A172 (cell line): ENCODE measurements at places on chromosomes 2 and 18. TPM values are rescaled to one million over a fixed set of nuclear protein-coding genes. Genes with fewer than 3 reads are reported as not detected.

SIX3 gene
- total RNA-seq = not detected in 2 replicates

GNAL gene
- total RNA-seq = 1.6 and 3.5 TPM in 2 replicates

RAB17 gene
- 1.6 and 4.1 TPM in 2 replicates for total RNA-seq

FSHR gene
- total RNA-seq = not detected in 2 replicates

UGT1A1 gene
- not detected in 2 replicates for total RNA-seq

COLEC11 gene
- total RNA-seq = 0.17 TPM in 1 of 2 replicates, not detected in the other

PRKAG3 gene
- not detected in 2 replicates for total RNA-seq

UGT1A4 gene
- not detected in 2 replicates for total RNA-seq

ALPP gene
- total RNA-seq = 0.84 and 2.1 TPM in 2 replicates

DNA sequence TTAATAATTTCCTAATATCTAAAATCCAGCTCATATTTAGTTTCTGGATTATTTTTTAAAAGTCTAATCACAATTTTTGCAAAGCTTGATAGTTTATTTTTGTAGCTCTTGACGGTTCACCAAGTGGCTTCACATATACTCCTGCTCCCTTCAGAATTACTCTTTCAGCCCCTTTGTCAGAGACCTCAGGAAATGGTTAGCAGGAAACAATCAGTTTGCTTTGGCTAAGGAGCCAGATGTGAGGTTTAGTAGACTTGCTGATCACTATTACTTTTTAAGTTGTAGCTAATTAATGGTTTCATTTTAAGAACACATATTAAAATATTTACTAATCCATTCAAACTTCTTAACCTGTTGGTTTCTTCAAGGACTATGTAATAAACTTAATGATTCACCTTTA lies 2.3 kb downstream of the RBBP8 start:
- no peak for DNase-seq

DNA sequence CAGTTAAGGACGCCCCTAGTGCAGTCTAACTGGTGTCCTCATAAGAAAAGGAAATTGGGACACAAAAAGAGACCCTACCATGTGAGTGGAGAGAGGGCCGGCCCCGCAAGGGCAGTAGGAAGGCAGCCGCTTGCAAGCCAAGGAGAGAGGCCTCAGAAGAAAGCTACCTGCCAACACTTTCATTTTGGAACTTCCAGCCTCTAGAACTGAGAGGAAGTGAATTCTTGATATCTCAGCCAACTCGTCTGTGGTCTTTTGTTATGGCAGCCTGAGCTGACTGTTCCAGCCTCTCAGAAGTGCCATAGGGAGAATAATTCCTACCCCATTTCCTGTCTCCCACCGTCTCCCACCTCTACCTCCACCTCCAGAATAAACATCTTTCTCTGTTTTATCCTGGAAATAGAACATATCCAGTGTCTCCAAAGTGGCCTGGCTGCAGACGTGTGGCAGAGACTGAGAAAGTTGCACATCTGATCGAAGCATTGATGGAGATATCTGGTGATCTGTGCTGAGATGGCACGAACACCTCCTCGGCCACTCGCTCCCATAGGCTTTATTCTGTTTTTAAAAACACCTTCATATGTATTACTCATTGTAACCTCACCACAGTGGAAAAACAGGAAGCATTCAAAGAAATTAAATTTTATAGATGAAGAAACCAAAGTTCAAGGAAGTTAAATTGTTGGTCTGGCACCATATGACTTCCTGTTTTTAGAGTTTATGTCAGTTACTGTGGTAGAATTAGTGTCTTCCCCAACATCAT lies 39.5 kb upstream of the MARCO start:
- no peak for DNase-seq

DNA sequence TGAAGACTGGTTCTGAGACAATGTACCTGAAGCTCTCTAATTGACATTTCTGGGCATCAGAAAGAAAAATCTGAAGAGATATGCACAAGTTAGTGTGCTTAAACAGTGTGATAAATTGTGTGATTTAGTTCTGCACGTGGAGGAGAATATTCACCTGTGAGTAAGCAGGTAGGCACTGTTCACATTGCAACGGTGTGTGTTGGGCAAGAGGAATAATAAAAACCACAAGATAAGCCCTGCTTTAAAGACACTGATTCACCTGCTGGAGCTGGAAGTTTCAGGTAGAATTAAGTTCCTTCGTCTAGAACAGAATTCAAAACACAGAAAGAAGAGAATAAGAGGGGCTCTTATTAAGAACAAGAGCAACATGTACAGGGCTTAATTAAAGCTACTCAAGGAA lies 864.3 kb upstream of the SOX11 start:
- DNase-seq = no peak

- DNase-seq = peak; percentile 62
Observed at GRCh38 chr2:238145851-238146250, 7.4 kb downstream of the KLHL30 start.

- no peak for DNase-seq
Observed at GRCh38 chr2:134333646-134334189, 79.8 kb downstream of the MGAT5 start.

DNA sequence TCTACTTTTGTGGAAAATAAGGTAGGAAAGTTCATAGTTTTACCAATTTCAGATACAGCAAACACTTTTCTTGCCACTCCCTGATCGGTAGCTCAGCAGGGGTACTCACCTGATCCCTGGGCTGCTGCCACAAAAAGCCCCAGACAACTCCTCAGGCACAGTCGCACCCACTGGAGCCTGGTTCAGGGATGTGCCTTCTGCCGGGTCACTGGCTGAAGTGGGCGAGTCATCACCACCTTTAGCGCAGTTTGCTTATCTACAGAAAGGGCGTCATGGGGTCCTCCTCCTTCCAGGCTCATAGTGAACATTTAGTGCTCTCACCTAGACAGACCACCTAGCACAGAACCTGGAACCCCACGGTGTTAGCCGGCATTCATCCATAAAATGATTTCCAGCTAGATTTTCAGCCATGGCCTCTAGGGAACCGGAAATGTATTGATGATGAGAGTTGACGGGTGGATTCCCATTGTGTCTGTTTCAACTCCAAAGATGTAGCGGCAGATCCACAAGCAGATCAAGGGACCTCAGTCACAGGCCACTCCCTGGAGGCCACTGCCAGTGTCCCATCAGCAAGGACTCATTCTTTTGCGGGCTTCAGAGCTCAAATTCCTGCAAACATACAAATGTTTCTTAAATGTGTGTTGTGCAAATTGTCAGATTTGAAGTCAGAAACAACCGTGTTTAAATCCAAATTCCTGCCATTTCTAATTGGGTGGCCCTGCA lies 408.4 kb upstream of the SALL3 start:
- DNase-seq = no peak

- no peak for DNase-seq
Observed at GRCh38 chr18:45978084-45978483, 11.0 kb upstream of the EPG5 start.

DNA sequence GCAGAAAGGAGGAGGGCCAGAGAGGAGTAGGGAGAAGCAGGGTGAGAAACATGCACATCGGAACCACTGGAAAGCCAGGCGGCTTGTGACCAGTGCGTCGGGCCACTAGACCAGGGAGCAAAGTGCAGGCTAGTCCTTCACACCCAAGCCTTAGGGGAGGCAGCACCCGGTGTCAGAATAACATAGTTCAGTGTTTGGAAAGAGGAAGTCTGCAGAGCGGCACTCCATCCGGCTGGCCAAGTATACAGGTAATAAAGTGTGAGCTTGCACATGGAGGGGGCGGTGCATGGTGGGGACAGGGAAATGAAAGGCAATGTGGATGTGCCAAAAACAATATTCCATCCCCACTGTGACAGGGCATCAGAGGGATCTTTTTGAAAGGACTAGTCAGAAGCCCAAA lies 69.7 kb downstream of the ZNF521 start:
- DNase-seq = no peak

GRCh38 chr18:13221869-13222855 lies 3.6 kb downstream of the LDLRAD4 start:
- DNase-seq = peak; percentile 66

GRCh38 chr2:151251012-151251411 lies 10.7 kb downstream of the RBM43 start:
- DNase-seq = no peak

GRCh38 chr2:53212576-53212975 lies 555.0 kb upstream of the CHAC2 start:
- no peak for DNase-seq

DNA sequence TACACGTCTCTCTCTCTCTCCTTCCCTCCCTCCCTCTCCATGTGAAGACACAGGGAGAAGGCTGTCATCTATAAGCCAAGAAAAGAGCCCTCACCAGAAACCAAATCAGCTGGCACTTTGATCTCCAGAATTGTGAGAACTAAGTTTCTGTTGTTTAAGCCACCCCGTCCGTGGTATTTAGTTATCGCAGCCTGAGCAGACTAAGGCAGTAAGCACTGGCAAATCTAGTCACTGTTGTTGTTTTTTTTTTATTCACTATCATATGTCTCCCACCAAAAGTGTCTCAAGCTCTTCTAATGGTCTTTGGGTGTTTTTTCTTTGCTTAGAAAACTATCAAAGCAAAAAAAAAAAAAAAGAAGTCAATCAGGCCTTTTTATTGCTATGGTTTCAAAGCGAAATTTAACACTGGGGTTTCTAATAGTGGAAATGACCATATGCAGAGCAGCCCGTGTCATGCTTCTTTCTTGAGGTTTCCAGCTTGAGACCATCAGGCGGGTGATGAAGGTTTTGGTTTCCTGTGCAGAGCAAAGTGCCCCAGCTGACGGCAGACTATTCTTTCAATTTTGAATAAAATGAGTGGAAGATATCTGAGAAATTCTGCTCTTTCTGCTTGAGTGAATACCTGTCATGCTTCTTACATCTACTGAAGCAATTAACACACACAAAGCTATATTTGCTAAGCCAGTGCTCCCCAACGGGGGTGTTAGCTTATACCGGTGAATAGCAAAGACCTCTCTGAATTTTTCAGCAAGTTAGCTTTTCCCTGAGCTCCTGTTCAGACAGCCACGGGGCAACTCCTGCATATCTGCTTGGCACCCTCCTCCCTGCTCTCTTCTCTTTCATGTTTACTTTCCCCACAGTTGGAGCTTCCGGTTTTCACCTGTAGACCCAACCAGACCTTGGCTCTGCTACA lies 394.1 kb upstream of the ATP5MC3 start:
- no peak for DNase-seq

DNA sequence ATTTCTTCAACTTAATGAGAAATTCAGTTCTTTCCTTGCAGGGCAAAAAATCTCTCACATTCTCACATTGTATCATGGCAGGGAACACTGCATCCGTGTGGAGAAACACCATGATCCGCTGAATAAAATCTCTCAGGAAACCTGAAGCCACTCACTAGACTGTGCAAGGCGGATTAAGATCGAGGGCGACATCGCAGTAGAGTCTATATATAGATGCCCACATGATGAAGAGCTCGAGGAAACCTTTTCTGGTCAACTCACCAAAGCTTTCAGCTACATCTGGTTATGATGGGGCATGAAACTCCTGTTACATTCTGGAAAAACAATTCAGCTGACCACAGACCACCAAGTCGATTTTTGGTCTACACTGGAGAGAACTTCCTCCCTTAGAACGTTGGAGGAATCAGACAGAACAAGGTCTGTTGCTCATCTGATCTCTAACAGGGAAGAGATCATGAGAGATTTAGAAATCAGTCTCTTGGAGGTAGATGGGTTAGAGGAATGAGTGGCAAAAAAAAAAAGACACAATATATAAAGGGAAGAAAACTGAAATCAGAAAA lies 162.9 kb upstream of the ZNF516 start:
- DNase-seq = no peak

DNA sequence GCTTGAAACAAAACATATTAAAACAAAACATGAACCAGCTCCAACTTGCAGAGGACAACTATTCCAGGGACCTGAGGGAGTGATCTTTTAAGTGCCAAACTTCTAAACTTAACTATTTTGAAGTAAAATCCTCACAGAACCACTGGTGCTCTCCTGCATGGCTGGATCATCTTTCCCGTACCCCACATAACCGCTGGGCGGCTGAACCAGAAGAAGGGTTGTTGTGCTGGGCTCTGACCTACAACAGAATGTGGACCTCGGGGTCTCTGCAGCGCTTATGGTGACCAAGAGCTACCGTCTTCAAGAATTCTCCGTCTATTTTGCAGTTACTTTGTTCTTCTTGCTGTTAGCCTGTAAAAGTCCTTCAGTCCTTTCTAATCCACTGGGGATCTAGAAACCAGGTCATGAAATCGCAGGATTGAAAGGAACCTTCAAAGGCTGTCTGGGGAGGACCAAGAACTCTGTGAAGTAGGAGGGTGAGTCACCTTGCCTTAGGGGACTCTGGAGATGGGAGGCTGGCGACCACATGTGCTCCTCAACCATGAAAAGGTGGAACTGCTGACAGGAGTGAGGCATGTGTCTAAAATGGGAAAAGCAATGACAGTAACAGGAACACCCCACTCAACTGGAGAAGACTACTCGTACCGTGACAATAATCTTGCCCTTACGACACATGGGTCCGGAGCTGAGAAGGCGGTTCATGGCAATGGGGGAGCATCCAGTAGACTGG lies 46.6 kb downstream of the HDLBP start:
- peak; percentile 13 for DNase-seq

- DNase-seq = peak; percentile 26
Observed at GRCh38 chr18:3012136-3013023, 564 bp downstream of the LPIN2 start.

GRCh38 chr2:222310747-222311318 lies 12.0 kb upstream of the PAX3 start:
- no peak for DNase-seq

DNA sequence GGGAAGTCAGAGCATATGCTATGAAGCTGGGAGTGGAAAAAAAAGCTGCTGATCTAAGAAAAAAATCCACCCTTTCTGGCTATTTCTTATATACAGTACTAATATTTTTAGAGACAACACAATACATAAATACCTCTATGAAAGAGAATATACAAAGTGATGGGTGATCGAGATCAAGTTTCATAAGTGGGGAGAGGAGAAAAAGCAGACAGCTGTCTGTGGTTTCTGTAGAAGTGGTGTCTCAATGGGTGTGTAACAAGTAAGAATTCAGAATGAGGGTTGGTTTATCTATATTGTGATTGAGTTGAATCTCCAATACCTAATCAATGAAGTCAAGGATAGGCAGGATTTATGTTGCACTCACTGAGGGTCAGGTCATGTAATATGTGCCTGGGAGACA lies 191.0 kb downstream of the HNMT start:
- no peak for DNase-seq

- no peak for DNase-seq
Observed at GRCh38 chr18:13621886-13622619, 104.3 kb downstream of the FAM210A start.

DNA sequence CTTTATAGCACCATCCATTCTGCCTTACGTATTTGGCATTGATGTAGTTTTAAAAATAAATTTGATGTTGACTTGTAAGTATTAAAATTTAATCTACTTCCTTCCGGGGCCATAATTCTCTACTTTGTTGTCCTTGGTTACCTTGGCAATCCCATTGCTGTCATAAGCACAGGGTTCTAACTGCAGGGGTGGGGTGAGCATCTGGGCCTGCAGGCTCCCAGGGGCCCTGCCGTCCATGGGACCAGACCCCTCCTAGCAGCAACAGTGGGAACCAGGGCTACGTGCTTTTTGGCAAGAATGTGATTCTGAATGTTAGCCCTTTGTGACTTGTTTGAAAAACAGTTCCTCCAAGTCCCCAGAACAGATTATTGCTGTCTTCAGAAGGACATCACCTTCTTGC lies 4.9 kb downstream of the ASAP2 start:
- DNase-seq = no peak

DNA sequence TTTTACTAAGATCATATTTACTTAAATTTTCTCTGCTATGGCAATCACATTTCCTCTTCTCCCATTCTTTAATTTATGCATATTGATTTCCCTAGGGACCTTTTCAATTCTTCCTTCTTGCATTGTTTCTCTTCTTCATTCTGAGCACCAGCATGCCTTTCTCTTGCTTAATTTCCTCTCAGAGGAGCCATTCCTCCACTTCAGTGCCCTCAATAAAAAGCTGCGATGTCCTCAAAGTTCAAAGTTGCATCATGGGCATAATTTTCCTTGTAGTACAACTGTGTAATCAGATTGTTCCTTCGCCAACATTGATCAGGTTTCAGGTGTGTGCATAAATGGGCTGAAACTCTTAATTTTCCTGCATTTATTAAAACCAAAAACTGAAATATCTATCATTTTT lies 21.8 kb upstream of the CD226 start:
- no peak for DNase-seq
